ENCODE measurements at places on chromosomes 2 and 18. TPM values are rescaled to one million over a fixed set of nuclear protein-coding genes. Genes with fewer than 3 reads are reported as not detected.

The GNLY gene
- 1.0 TPM for total RNA-seq

The ADD2 gene
- total RNA-seq: 2.5 TPM

The NEDD4L gene
- total RNA-seq: 34.6 TPM

The ALKAL2 gene
- 1.7 TPM for total RNA-seq

The SLC4A3 gene
- total RNA-seq: 20.9 TPM

The FZD7 gene
- 54.7 TPM for total RNA-seq

The GULP1 gene
- 27.1 TPM for total RNA-seq

The IKZF2 gene
- 11.2 TPM for total RNA-seq

The DSG1 gene
- total RNA-seq: not detected

The CNGA3 gene
- total RNA-seq: 13.7 TPM

The FAM228A gene
- total RNA-seq: 2.5 TPM

The ADAM23 gene
- total RNA-seq: 3.0 TPM

The CNOT9 gene
- 26.8 TPM for total RNA-seq

The RPE gene
- 49.4 TPM for total RNA-seq

The CKAP2L gene
- total RNA-seq: 0.91 TPM

The SLC4A1AP gene
- total RNA-seq: 21.9 TPM

The CCDC74A gene
- total RNA-seq: 8.2 TPM

The HOXD3 gene
- total RNA-seq: 1.7 TPM

The SERPINB12 gene
- total RNA-seq: not detected

The ZEB2 gene
- total RNA-seq: 54.1 TPM

The ATG16L1 gene
- 30.0 TPM for total RNA-seq

The NOSTRIN gene
- 21.4 TPM for total RNA-seq

The KCNG2 gene
- total RNA-seq: not detected

The APLF gene
- 10.4 TPM for total RNA-seq

The UPP2 gene
- not detected for total RNA-seq

The GTF2A1L gene
- total RNA-seq: 11.8 TPM

Measured in esophagus muscularis mucosa (tissue), 4 donors.